ENCODE measurements at places on chromosomes 5 and 9.

- no peak for DNase-seq
Measured at GRCh38 chr5:150853561-150853960, 7.2 kb downstream of the IRGM start.

- no peak for DNase-seq
Measured at GRCh38 chr9:27668280-27668679, 95.0 kb upstream of the C9orf72 start.

GRCh38 chr9:95992536-95992935, 117.0 kb downstream of the ERCC6L2 start:
- DNase-seq: no peak

- DNase-seq: no peak
Measured at GRCh38 chr9:38423273-38423972, 831 bp downstream of the IGFBPL1 start.

GRCh38 chr5:102286476-102286875, 9.6 kb downstream of the SLCO4C1 start:
- DNase-seq: no peak

- no peak for DNase-seq
Measured at GRCh38 chr5:36272136-36272690, 29.5 kb downstream of the RANBP3L start.

Data from cortex of kidney (tissue), 1 donor.